NCI-H774 (cell line): ENCODE measurements at places on chromosomes 5 and 9.
A peak's percentile ranks its signal among the peaks of the same experiment; 100 is the strongest.

GRCh38 chr9:93465855-93466254 is 12.5 kb upstream of the FAM120AOS start:
- no peak for DNase-seq

DNA sequence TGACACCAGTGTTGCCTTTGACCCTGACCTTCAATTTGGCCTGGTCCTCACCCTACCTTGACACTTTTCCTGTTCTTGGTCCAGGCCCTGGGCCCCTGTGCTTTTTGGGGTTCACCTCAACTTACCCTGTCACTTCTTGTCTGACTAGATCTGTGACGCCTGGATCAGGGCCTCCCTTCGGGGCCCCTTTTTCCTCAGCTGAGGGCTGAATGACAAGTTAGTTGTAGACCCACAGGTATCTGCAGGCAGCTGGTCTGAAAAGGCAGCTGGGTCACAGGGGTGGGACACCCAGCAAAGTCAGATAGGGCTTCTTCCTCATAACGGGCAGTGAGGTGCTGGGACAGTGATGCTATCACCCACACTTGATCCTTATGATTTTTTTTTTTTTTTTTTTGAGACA is 10.0 kb upstream of the MYORG start:
- no peak for DNase-seq

GRCh38 chr5:76813982-76814562 is 4.8 kb upstream of the F2RL1 start:
- no peak for DNase-seq

- DNase-seq, result no peak
Observed at GRCh38 chr9:96484521-96484931, 34.6 kb downstream of the HABP4 start.

DNA sequence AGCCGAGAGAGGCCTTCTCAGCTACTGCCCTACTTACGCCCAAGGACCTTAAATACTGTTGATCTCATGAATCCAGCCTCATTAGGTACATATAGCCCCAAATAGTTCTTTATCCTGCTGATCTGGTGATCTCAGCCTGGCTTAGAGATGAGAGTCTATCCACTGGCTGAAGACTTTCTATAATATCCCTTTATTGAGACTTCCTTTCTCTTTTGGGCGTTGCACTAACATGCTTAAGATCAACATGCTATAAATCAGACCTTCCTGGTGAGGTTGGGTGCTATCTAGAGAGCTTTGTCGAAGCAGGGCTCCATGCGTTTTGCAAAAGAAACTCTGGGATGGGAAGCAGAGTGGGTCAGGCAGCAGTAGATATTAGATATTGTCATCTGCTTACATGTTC is 44.0 kb upstream of the AGXT2 start:
- DNase-seq, result no peak

- DNase-seq, result peak; percentile 81
Observed at GRCh38 chr5:147453875-147454814, 55.7 kb downstream of the DPYSL3 start.

DNA sequence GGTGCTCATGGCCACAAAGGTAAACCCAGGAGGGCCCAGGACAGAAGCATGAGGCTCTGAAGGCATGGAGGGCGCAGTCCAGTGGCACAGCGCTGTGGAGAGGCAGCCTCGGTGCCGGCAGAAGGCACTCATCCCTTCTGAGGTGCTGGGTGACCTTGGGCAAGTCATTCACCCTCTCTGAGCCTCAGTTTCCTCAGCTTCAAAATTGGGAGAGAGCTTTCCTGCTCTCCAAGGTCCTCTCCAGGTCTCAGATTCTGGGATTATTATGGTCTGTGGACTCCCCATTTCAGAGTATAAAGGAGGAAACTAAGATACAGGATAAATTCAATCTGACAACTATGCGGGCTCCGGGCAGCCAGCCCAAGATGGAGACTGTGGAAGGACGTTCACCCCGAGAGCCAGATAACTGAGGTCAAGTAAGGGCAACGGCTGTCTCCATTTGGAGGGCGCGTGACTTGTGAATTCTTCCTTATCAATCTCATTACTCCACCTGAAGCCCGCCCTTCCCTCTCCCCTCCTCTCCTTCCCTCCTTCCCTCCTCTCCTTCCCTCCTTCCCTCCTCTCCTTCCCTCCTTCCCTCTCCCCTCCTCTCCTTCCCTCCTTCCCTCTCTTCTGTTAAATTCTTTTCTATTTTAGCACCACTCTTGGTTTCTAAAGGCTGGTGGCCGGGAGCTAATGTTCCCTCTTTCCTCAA is 58.1 kb downstream of the LRSAM1 start:
- no peak for DNase-seq

DNA sequence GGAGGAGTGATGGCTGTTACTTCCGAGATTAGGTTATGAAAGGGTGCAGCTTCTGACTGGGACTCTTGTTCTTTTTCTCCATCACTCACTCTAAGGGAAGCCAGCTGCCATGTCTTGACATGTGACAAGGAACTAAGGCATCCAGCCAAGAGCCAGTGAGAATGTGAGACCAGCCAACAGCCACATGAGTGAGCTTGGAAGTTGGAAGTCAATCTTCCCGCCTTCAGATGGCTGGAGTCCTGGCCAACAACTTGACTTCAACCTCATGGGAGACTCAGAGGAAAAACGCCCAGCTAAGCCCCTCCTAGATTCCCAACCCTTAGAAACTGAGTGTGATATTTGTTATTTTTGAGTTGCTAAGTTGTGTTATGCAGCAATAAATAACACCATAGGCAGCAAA is 201.1 kb downstream of the SNX18 start:
- no peak for DNase-seq

- DNase-seq, result no peak
Observed at GRCh38 chr5:176387384-176387925, 943 bp downstream of the NOP16 start.

DNA sequence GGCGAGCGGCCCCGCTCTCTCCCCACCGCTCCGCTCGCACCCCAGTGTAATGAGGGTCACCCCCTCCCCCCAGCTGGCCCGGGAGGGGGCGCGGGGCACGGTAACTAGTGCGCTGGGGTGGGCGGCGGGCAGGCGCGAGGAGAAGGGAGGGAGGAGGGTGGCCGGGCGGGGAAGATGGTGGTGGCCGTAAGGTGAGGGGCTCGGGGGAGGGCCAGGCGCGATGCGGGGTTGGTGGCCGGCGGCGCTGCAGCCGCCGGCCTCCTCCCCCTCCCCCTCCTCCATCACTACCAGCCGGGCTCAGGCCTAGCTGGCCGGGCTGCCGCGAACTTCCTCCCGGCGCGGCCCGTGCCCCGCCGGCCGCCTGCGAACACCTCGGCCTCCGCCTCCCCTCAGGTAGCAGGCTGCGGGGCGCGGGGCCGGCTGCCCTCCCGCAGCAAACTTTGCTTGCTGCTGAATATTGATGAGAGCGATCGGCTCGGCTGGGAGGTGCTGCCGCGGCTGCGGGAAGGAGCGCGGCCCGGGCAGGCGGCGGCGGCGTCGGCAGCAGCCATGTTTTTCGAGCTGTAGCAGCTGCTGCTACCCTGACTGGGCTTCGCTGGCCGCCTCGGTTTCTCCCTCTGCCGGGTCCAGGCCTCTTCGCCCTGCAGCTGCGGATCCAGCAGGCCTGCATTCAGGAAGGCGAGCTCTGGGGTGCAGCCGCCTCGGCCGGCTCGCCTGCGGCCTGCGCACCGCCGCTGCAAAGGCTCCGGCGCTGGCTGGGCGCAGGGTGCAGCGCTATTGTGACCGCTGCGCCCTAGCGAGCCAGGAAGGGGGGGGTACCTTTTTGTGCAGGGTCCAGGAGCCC is 502 bp downstream of the NSD1 start:
- DNase-seq, result no peak

GRCh38 chr5:135831851-135832555 is 2.5 kb upstream of the SLC25A48 start:
- no peak for DNase-seq

GRCh38 chr5:157463621-157464518 is 3.9 kb downstream of the NIPAL4 start:
- DNase-seq, result no peak

GRCh38 chr9:130183133-130183762 is 11.0 kb downstream of the NCS1 start:
- DNase-seq, result no peak

DNA sequence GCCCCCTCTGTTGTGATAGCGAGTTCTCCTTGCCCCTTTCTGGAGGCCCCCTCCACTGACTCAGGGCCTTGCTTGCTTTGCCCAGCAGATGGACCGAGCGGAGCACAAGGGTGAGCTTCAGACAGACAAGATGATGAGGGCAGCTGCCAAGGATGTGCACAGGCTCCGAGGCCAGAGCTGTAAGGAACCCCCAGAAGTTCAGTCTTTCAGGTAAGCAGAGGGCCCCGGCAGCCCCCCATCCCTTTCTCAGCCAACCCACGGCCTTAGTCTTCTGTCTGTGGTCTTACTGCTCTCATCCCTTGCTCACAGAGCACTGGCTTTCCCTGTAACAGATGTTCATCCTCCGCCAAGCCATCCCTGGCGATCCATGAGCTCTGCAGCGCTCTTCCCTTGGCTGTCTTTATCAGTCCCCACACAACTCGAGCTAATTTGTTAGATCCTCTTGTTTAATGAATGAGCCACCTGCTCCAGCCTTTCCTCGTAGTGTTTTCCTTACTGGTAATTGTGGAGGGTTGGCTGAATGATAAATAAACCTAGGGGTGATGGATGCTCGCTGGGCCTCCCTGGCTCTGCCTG is 18.4 kb upstream of the RARS1 start:
- peak; percentile 66 for DNase-seq

DNA sequence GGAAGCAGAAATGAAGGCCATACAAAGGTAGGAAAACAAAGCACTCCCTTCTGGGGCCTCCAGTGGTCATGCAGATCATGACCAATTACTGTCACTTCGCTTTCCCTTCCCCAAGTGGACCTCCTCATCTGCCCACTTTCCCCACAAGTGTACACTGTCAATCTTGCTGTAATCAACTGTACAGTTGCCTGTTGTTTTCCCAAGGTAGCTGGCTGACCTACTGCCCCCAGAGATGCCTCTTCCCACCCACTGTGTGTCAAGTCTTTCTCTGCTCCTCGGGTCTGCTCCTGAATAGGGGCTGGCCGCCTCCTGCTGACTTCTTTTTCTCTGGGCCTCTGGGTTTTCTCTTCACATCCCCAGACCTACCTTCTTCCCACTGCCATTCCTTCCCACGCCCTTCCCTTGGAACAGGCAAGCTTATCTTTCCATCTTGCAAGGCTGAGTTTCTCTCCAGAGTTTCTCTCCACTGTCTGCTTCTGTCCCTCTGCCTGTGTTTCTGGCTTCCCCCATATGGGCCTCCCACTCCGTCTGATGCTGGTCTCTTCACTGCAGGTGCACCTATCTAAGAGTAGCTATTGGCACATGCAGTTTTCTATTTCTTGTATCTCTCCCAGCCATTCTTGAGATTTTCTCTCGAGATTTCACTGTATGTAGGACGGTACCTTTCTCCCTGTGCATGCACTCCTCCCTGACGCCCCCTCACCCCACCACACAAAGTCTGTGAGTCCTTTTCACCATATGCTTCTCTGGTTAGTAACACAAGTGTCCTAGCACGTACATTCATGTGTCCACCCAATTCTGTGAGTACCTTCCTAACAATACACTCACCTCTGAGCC is 2.4 kb downstream of the ELL2 start:
- DNase-seq, result no peak

- no peak for DNase-seq
Observed at GRCh38 chr9:4667681-4668080, 1.4 kb upstream of the SPATA6L start.

GRCh38 chr9:71858812-71859211 is 52.2 kb downstream of the ABHD17B start:
- no peak for DNase-seq

- no peak for DNase-seq
Observed at GRCh38 chr5:99308131-99308530, 379.3 kb upstream of the CHD1 start.

GRCh38 chr9:127731938-127732337 is 3.2 kb downstream of the TOR2A start:
- DNase-seq, result no peak

DNA sequence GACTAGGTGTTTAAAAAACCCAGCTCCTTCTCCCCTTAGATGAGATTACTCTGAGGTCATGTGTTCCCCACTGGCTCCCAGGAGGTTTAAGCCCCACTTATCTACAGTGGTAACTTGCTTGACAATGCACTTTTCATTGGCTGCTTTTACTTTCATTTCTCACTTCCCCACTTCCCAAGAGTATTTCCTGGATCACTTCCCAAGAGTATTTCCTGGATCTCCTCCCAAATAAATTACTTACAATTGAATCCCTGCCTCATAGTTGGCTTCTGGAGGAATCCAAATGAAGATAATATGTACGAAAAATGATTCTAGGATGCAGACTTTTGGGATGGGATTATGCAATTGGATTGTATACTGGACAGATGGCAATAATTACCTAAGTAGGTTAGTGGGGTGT is 47.1 kb upstream of the CHSY3 start:
- DNase-seq, result no peak

DNA sequence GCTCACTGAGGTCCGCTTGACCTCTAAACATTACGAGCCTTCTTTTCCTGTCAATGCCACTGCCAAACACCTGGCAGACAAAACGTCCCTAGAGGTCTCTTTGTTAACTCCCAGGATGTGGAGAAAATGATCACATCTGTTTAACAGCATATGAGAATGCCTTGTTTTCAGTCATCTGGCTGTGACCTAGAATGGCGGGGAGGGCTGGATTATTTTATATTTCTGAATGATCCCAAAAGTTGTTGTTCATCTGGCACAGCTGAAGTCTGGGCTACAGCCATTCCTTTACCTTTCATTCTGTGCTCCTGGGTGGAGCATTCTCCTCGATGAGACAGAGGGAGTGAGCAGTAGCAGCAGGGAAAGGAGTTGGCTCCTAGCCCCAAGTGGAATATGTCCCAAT is 138.2 kb downstream of the PRDM6 start:
- no peak for DNase-seq

DNA sequence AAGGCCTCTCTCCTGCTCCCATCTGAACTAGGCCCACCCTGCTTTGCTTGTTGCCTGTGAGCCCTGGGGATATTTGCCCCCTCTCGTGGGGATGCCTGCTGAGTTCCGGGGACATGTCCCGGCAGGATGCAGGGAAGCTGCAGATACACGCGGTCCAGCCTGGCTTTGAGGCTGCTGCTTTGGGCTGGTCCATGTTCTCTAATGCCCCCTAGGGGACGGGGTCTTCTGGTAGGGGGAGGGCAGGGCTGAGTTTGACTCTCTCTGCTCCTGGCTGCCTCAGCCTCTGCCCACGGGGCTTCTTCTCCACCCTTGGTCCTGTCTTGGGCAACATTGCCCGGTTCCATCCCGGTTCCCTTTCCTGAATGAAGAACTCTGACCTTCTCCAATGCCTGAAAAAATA is 84.9 kb upstream of the ASS1 start:
- DNase-seq, result no peak
